ENCODE measurements at places on chromosomes 4 and X.

GRCh38 chr4:120228086-120228485 lies 161.4 kb upstream of the MAD2L1 start:
- no peak for DNase-seq

GRCh38 chr4:139852612-139853269 lies 187.1 kb downstream of the MGST2 start:
- no peak for DNase-seq

GRCh38 chrX:20477836-20478524 lies 211.3 kb upstream of the RPS6KA3 start:
- no peak for DNase-seq

- no peak for DNase-seq
These were observed 39.7 kb downstream of the NSG1 start for GRCh38 chr4:4426511-4427120.

DNA sequence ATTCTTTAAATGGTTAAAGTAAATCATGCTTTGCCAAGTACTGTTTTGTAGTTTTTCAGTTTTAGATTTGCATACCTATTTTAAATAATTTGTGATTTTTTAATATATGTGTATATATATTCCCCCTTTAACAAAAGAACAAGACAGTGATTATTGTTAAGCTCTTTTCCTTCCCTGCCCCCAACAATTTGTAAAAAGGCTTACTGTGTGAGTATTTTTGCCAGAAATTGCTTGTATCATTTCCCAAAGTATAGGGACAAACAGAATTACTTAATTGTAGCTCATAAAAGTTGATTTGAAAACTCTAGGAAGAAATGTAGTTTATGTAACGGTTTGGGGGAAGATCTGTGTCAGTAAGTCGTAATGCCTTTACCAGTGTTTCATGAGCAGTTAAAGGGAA lies 19.0 kb downstream of the CPEB2 start:
- DNase-seq: no peak

DNA sequence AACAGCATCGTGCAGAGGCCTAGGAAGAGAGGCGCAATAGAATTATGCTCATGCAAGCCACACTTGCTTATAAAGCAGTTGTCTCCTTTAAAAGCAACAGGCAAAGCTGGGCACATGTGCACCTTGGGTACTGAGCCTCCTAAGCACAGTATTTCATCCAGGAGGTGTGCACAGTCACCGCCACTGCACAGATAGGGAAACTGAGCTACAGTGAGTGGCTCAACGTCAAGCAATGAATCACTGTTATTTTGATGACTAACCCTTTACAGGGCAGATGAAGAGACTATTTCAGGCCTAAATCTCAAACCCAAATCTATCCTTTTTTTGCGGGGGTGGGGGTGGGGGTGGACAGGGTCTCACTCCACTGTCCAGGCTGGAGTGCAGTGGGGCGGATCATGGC lies 42.3 kb downstream of the BCOR start:
- DNase-seq: no peak

DNA sequence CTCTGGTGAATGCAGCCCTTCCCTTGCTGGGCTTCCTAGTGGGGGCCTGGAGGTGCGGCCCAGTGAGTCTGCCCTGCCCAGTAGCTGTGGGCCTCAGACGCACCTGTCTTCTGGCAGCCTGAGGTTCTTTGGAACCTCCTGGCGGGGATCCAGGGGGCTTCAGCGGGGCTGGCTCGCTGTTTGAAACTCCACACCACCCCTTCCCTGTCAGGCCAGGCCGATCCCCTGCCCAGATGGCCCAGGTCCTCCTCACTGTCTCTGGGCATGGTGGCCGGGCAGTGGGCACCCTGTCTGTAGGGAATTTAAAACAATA lies 10.7 kb upstream of the NKX1-1 start:
- no peak for DNase-seq

- DNase-seq: no peak
These were observed 38.7 kb downstream of the CCSER1 start for GRCh38 chr4:90165883-90166282.

- no peak for DNase-seq
These were observed 2.8 kb upstream of the CPLX1 start for GRCh38 chr4:828641-829271.

- DNase-seq: peak; percentile 71
These were observed at the start of gene MAGEH1 for GRCh38 chrX:55451990-55452832. MAGEH1 (plus strand) TSS chrX:55452127; CDS start chrX:55452375, 248 bp downstream.

DNA sequence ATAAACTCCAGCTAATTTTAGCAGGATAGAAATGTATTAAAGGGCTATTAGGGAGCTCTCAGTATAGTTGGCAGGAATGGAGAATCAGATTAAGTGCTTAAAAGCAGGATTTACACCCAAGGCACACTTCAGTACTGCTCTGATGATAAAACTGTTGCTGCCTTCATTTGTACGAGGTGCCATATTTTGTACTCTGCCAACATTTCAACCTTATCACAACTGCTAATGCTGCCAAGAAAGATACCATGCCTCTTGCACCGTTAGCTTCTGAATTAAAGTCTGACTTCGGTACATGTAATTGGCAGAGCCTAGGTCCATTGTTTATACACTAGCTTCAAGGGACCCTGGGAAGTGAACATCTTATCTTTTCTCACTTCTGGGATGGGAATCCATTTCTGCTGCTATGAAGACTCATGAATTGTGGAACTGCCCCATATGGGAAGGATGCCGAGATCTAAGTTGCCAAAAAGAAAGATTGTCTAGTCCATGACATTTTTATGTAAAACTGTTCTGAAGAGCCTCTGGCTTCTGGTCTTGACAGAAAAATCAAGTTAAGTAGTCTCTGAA lies 624.0 kb upstream of the IGFBP7 start:
- no peak for DNase-seq

All from T-helper 22 cell (primary cell).